HL-60 (cell line): ENCODE measurements at places on chromosomes 13 and 19.

- no peak for DNase-seq
These were observed 80.7 kb downstream of the ZNF536 start for GRCh38 chr19:30452931-30453330.

DNA sequence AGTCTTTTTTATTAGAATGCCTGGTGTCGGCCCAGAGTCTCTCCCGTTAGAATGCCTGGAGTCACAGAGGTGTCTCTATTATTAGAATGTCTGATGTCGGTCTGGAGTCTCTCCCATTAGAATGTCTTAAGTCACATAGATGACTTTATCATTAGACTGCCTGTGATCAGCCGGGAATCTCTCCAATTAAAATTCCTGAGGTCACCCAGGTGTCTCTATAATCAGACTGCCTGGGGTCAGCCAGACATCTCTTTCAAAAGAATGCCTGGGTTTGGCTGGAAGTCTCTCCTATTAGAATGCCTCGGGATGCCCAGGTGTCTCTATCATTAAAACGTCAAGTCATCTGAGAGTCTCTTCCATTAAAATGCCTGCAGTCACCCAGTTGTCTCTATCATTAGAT is 1493.9 kb downstream of the UQCRFS1 start:
- DNase-seq = no peak

DNA sequence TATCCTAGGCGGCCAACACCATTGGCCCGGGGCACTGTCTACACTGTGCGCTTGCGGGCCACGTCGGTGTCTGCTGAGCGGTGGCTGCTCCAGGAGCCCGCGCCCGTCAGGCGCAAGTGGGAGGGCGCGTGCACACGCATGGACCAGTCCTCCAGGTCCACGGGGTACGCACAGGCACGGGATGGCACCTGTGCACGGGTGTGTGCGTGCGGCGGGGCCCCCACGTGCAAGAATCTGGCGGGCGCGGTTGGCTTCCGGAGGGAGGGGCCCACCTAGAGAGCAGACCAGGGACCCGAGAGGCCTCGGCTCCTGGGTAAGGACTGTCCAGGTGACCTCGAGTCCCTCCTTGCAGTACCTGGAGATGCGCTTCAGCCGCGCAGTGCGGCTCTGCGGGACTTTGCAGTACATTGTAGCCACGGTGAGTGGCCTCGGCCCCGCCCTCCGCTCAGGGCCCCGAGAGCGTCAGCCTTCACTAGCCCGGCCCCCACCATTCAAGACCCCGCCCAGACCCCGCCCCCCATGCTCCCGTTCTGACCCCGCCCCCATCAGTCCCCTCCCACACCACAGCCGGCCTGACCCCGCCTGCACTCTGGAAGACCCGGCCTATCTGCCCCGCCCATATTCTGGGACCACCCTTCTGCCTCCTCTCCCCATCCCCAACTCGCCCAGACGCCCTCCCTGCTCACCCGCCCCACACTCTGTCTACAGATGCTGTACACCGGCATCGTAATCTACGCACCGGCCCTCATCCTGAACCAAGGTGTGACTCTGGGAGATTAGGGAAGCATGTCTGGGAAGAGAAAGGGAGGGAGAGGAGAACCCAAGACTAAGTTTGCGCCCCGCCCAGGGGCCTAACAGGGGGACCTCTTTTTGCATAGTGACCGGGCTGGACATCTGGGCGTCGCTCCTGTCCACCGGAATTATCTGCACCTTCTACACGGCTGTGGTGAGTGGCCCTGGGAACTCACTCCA is 2.3 kb downstream of the SLC5A5 start:
- DNase-seq = no peak

- DNase-seq = no peak
These were observed 90.4 kb downstream of the PTPRS start for GRCh38 chr19:5250127-5250659.

DNA sequence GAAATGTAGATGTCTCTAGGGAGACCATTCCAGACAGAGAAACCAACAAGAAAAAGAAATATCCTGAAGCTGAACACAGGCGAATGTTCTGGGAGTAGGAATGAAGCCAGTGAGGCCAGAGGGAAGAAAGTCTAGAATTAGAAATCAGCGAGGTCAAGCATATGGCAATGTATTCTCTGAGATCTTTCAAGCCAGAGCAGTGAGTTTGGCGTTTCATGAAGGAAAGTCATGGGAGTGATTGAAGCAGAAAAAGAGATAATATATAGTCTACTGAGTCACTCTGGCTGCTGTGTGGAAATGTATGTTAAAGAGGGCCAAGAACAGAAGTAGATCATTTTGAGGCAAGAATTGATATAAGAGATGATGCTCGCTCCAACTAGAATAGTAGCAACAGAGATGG is 576.0 kb downstream of the PCDH17 start:
- no peak for DNase-seq

DNA sequence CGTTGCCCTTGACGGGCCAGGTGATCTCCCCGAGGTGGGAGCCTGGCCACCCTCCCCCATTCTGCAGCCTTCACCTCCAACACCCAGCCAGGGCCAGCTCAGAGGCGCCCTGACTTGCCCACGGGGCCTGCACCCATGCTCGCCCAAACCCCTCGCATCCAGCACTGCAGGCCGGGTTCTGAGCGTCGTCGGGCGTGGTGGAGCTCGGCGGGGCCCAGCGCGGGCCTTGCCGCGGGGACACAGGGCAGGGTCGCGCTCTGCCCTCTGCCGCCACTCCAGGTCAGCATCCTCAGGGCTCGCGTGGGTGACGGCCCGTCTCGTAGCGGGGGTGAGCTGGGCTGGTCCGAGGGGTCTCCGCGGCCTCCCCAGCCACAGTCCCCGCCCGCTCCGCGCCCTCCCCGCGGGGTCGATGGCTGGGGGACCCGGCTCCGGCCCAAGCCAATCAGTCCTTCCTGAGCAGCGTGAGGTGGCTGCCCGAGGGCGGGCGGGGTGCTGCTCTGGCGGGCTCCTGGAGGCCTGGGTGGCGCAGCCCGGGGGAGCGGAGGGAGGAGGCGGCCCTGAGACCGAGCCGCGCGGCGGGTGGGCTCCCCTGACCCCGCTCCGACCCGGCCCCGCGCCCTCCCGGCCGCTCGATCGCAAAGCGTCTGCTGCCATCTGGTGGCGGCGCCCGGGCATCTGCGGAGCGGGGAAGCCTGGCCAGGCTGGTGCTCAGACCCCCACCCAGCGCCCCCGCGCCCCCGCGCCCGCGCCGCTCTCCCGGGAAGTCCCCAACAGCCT is 61.4 kb downstream of the CCNE1 start:
- DNase-seq = no peak

GRCh38 chr19:5578097-5578846 is 10.5 kb upstream of the TINCR start:
- DNase-seq = peak; percentile 23

GRCh38 chr19:52673014-52673413 is 34.9 kb upstream of the ZNF83 start:
- DNase-seq = no peak
